Ascending aorta (tissue), 2 donors: ENCODE measurements at places on chromosomes 16 and 17.

- peaks cover 4% of the 10 kb centered on the region for H3K4me1 ChIP-seq
- no peak overlapping the region for H3K27ac ChIP-seq
- peak overlapping the region; percentile 18 for H3K4me3 ChIP-seq
- H3K36me3 ChIP-seq, result no peaks in the 10 kb centered on the region
- no peaks in the 10 kb centered on the region for H3K27me3 ChIP-seq
These were observed 6.1 kb downstream of the MT1H start for GRCh38 chr16:56675685-56676210.

GRCh38 chr17:78779850-78780249 is 2.2 kb downstream of the CYTH1 start:
- no peaks in the 10 kb centered on the region for H3K27me3 ChIP-seq
- peaks cover 5% of the 10 kb centered on the region for H3K4me1 ChIP-seq
- no peaks in the 10 kb centered on the region for H3K36me3 ChIP-seq
- DNase-seq, result no peak
- H3K4me3 ChIP-seq, result peak overlapping the region; percentile 92
- H3K27ac ChIP-seq, result peak overlapping the region; percentile 87

DNA sequence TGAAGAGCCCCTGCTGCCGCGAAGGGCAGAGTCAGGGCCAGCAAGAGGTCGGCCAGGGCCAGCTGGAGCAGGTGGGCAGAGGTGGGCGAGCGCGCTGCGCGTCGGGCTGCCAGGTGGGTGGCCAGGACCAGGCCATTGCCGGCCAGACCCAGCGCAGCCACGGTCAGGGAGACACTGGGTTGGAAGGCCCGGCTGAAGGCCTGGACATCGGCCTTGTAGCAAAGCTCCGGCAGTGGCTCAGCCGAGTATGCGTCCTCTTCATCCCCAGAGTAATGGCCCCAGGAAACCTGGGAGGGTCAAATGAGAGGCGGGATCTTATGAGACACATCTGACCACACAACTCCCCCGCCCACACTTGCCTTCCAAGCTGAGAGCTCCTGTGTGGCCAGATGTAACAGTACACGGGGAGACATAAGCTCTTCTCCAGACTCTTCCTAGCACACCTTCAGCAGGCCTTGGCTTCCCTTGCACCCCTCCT is 1.3 kb downstream of the CCR10 start:
- H3K27ac ChIP-seq, result peak overlapping the region; percentile 94
- peaks cover 2% of the 10 kb centered on the region for H3K36me3 ChIP-seq

- no peaks in the 10 kb centered on the region for H3K4me1 ChIP-seq
- no peak overlapping the region for H3K27ac ChIP-seq
- no peak for DNase-seq
- H3K27me3 ChIP-seq, result no peaks in the 10 kb centered on the region
These were observed 32.1 kb downstream of the MAP1LC3B start for GRCh38 chr16:87424266-87424665.
